Psoas muscle (tissue), 8 donors: ENCODE measurements at places on chromosomes 1 and 21.

DNA sequence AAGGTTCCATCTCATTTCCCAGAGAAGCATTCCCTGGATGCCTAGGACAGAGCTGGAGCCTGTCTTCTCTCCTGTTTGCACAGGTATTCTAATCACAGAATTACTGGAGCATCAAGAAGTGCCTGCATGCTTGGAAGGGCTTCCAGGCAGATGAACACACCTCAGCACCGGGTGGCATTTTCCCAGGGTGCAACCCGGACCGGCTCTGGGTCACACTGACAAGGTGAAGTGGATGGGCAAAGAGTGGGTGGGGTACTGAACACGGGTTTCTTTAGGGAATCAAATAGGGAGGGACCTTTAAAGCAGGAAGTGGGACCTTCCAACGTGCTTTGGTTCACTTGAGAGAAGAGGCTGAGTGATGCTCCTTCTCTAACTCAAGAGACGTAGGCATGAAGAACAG lies 7.1 kb upstream of the PEF1 start:
- no peak for DNase-seq

DNA sequence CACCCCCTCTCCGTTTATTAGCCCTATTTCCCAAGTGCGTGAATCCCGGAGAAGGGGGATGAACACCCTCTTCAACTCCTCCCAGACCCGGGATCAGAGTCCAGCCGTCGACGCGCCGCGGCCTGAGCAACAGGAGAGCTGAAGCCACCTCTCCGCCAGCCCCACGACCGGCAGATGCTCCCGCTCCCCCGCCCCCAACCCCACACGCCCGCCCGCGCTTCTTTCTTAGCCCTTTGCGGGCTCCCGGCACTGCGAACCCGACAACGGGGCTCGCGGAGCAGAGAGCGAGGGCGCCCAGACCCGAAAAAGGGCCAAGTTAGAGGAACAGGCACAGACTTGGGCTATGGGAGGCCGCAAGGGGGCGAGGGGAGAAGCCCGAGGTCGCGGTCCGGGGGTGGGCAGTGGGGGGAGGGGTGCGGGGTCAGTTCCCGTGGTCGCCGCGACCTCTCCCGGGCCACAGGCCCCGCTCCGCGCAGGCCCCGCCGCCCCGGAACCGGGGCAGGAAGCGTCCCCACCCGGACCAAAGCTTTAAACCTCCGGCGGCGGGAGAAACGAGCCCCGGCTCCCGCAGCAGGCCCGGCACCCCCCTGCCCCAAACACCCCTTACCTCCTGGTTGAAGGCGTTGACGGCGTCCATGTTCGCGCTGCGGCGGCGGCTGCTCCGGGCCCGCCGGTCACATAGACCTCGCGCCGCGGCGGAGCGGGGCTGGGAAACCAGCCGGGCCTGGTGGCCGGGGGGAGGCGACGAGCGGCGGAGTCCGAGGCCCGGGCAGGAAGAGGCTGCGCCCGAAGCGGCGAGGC lies 662 bp downstream of the SCAF4 start:
- peak; percentile 70 for DNase-seq

DNA sequence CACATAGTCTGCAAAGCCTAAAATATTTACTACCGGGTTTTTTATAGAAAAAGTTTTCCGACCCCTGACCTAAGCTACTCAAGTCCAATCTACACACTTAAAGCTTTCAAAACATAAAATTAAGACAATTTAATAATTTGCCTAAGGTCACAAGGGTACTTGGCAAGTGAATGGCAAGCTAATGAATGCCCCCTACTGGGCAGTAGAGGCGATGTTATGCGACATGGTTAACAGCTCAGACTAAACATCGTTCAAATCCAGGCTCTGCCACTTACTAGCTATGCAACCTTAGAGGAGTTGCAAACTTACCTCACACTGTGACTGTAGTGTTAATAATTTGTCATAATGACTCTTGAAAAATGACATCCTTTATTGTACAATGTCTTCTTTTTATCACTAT lies 317.2 kb upstream of the NFIA start:
- DNase-seq = no peak

DNA sequence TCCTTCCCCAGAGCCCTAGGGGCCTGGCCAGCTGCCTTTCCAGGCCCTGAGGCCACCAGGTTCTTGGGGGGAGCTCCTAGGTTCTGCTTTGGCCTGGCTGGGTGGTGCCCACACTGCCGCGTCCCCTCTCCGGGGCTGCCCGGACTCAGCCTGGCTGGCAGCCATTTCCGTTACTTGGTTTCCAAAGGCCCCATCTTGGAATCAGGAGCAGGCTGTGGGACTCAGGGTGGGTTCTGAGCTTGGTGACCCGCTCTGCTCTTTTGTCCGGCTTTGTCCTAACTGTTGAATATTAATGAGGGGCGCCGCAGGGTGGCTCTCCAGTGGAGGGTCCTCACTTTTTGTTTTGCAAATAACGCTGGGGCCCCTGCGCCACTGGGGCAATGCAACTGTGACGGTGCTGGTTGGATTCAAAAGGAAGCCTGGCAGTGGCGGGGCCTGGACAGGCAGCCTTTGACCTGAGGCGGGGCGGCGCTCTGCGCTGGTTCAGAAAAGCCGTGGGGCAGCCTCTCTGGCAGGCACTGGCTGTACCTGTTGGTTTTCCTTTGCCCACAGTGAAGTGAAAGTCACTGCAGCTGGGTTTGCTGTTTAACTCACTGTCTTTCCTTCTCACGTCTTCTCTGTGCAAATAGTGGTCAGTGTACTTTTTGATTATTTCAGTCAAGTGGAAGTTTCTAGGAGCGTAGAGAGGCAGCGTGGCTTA lies 20.2 kb downstream of the SKI start:
- DNase-seq = peak; percentile 19
